NCI-H526 treated with DMSO at 0.1 percent for 48 hours (cell line): ENCODE measurements at places on chromosomes 6 and 20.

GRCh38 chr20:23691675-23692074, 2.8 kb upstream of the CST4 start:
- DNase-seq = no peak

DNA sequence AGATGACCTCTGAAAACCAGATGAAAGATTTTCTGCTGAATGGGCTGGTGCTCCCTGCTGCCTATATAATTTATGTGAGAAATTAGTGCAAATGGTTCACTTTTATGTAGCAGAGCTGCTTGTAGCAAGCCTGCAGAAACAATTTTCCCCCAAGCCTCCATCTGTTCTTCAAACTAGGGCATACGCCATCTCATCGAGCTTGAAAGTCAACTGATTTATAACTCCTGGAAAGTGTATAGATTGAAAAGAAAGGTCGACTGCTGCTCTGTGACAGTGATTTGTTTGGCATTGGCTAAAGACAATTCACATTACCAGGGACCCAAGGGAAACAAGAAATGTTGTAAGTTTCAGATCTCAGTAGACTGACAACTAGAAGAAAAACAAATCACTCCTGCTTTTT, 93.3 kb downstream of the PACRG start:
- DNase-seq = no peak

GRCh38 chr20:62004614-62005013, 61.1 kb downstream of the TAF4 start:
- DNase-seq = no peak

DNA sequence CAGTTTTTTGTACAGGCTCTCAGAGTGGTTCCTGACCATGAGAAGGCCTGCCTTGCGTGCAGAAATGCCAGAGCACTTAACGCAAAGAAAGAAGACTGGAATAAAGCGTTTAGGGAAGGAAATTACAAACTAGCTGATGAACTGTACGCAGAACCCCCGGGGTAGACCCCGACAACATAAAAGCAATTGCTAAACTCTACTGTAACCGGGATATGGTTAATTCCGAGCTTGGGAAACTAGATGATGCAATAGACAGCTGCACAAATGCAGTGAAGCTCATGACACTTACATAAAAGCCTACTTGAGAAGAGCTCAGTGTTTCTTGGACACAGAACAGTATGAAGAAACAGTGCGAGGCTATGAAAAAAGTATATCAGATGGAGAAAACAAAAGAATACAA, 35.7 kb downstream of the CITED2 start:
- no peak for DNase-seq

- DNase-seq = no peak
These were observed 26.8 kb upstream of the MMP24 start for GRCh38 chr20:35199740-35200139.

DNA sequence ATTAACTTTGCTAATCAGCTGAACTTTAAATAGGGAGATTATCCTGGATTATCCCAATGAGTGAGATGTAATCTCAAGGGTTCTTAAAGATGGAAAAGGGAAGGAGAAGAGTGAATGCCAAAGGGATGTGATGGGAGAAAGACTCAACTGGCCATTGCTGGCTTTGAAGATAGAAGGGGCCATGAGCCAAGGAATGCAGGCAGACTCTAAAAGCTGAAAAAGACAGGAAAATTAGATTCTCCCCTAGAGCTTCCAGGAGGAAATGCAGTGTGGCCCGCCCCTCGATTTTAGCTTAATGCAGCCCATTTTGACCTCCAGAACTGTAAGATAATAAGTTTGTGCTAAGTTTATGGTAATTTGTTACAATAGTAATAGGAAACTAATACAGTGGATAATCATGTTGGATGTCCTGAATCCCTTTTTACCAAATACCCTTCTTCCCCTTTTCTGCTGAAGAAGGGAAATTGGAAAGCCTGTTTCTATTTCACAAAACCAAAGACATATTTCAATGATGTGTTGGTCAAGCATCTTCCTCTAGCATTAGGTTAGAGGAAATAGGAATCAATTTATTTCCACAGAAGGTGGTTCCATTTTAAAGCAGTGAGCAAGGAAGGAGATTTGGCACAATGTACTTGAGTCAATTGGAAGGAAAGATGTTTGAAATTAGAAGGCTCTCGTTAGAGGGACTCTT, 3.3 kb upstream of the HDDC2 start:
- DNase-seq = no peak

DNA sequence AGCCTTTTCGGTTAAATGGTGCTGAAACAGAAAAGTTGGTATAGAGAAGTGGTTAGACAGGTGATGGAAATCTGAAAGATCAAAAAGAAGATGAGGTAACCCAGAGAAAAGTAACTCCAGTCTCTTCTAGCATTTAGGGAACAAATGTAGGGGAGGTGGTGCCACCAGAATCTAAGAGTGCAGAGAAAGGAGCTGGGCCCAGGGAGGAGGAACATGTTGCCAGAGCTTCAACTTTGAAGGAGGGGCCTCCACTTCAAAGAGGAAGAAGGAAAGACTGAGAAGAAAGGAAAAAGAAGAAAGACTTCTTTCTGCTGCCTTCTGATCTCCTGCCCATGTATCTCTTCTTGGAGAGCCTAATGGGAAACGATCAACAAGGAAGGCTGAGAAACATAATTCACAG, 23.5 kb upstream of the ATRN start:
- DNase-seq = no peak

DNA sequence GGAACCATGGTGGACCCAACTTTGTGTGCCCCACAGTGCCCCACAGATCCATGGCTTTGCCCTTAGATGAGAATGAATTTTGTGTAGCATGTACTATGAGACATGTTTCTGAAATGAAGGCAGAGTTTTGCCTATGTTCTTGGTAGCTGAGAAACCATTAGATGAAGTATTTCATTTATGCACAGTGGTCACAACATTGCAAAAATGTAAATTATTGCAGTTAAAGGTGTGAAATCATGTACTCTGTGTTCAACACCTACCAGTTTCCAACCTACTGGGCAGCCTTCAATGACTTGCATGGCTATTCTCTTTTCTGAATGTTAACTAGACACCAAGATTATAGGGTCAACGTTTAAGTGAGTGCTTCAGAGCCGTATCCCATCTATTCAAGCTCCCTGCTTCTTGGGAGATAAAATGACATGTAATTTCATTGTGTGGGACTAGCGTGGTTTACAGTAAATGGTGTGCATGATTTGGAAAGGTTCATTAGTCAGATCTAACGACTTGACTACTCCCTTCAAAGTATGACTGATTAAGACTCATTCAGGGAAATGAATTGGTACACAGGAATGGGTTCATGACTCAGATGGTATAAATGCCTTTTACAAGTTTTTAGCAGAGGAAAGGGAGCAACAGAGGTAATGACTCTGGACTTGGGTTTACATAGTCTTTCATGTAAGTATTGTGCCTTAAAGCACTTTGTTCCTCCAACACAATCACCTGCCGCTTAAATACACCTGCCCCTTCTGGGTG, 106.1 kb upstream of the AKIRIN2 start:
- DNase-seq = no peak

DNA sequence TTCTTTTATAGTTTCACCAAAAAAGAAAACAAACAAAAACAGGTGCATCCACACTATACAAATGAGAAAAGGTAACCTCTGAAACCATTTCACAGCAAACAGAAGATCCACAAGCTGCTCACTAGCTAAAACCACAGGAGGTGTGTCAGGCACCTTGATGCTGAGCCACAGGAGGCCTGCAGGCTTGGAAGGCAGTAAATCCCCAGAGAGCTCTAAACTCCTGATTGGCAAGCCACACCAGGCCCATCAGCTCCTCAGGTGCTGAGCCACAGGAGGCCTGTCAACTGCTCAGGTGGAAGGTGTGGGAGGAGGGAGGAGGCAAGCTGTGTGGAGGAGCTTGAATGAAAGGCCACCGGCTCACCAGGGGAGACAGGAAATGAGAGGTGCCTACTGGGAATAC, 273.0 kb downstream of the PKHD1 start:
- peak; percentile 94 for DNase-seq

DNA sequence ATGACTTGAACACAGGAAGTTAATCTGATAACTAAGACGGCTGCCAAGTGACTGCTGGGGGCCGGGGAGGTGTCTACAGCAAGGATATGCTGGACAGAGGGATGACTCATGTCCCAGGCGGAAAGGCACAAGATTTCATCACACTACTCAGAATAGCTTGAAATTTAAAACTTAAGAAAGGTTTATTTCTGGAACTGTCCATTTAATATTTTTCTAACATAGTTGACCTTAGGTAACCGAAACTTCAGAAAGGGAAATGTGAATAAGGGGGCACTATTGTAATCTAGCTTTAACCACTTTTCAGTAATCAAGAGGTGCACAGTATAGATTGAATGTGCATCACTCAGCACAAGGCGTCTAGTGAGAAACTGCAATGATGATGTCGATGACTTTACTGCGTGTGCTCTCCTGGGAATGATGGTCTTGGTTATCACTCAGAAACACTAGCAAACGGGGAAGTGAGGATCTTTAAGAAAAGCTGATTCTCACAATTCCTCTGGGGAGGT, 171.5 kb downstream of the QKI start:
- no peak for DNase-seq

DNA sequence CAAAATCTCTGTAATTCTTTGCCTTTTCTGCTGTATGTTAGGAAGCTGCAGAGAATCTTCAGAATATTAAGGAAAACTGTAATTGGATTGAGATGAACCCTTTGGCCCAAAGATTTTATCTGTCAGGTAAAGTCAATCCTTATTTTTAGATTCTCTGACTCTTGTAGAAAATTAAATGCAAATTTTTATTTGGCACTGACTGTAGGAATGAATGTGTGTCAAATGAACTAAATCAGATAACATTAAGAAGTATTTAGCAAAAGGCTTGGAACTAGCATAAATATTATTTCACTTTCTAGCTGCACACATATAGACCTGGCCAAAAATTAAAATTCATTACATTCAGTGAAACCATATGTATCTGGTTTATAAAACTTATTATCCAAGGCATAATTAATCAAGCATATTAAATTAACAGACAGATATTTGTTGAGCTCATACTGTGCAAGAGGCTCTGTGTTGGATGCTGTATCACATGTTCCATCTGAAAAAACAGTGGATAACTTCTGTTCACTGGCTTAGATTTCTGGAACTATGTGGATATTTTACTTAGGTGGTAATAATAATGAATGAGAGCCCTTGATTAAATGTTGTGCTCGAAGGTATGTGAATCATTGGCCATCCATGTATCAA, 124.8 kb downstream of the HDGFL1 start:
- DNase-seq = no peak

- no peak for DNase-seq
These were observed 7.4 kb upstream of the BPIFA3 start for GRCh38 chr20:33209789-33210188.

- peak; percentile 70 for DNase-seq
These were observed 8.7 kb downstream of the LAMA4 start for GRCh38 chr6:112245511-112246203.

DNA sequence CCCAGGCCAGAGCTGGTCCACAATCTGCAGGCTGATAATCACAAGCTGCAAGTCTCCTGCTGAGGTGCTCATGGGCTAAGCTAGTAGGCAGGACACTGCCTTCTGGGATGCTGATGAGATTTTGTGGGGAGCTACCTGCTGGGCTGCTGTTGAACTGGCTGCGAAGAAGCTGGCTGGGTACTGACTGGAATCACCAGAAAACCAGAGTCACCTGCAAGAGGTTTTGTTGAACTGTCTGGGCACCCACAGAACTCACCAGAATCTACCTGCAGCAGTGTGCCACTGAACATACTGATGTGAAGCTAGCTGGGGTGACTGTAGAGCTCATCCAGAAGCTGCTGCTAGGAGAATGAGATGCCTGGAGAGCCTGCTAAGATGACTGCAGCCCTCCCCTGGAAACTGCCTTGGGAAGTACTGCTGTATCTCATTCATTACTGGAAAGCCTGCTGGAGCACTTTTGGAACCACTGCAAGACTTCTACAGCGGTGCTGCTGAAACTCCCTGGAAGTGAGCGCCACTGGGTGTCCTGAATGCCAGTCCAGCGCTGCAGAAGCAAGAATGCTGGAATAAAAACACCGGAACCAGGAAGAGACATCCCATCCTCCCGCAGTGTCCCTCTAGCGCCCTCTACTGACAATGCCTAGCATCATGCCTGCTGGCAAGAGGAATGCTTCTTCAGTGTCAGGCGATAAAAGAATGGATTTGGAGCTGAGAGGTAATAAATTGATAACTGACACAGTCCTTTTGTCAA, 64.9 kb upstream of the ARHGAP18 start:
- peak; percentile 24 for DNase-seq

DNA sequence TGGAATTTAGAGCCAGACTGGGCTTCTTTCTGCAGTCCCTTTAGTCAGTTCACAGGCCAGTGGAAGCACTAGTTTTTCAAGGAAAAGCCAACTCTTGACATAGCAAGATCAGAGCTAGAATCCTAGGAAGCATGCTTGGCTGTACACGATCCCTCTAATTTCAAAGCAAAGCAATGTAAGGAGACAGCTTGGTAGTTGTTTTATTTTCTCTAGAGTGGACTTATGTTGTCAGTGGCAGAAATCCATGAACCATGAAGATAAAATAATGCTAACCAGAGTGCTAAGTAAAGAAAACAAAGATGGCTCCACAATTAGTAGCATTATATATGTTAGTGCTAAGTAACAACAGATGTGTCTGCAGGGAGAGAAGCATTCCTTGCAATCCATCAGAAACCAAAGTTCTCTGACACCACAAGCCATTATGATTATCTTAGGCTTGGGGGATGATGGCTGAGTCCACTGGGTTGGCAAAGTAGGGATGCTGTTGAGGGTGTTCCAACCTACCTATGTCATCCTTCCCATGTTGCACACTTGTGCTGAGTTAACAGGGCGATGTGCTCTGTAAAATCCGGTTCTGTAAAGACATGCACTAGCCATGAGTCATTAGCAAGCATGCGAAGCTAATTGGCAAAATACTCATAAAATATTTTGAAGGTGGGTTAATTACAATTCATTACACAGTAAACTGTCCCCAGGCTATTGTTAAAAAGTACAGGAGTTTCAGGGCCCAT, 115.2 kb downstream of the BMP2 start:
- DNase-seq = no peak

- no peak for DNase-seq
These were observed 118.7 kb downstream of the TBX18 start for GRCh38 chr6:84645563-84646266.

- DNase-seq = no peak
These were observed at the start of gene LIME1 for GRCh38 chr20:63735859-63736718. Gene LIME1, plus strand, starts transcription at chr20:63736664. Its CDS starts 886 bp downstream, at chr20:63737550.

GRCh38 chr6:49145280-49145679, 317.8 kb downstream of the MMUT start:
- DNase-seq = no peak

GRCh38 chr6:42565823-42566613, 2.2 kb downstream of the UBR2 start:
- DNase-seq = no peak

GRCh38 chr6:54291738-54292137, 16.5 kb upstream of the TINAG start:
- no peak for DNase-seq

GRCh38 chr20:62691487-62691886, 17.1 kb upstream of the NTSR1 start:
- DNase-seq = no peak

DNA sequence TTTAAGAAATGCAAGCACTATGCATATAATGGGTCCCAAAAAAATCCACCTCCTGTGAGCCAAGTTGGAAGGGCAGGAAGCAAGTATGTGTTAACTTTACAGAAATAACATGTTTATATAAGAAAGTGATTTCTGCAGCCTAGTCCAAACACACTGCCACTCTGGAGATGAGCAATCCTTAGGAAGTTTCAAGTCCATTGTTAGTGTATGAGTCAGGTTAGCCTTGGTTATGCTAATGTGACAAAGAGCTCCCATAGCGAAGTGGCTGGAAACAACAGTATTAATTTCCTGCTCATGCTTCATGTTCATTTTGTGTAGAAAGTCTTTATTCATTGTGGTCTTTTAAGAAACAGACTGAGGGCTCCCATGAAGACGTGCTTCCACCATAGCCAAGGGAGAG, 121.4 kb downstream of the TBXT start:
- no peak for DNase-seq

GRCh38 chr6:30889921-30890645, 5.8 kb downstream of the DDR1 start:
- DNase-seq = no peak
